NCI-H1092 (cell line): ENCODE measurements at places on chromosomes 2 and 18.
A peak's percentile ranks its signal among the peaks of the same experiment; 100 is the strongest.

GRCh38 chr2:188523919-188524318, 232.2 kb downstream of the GULP1 start:
- DNase-seq, result no peak

DNA sequence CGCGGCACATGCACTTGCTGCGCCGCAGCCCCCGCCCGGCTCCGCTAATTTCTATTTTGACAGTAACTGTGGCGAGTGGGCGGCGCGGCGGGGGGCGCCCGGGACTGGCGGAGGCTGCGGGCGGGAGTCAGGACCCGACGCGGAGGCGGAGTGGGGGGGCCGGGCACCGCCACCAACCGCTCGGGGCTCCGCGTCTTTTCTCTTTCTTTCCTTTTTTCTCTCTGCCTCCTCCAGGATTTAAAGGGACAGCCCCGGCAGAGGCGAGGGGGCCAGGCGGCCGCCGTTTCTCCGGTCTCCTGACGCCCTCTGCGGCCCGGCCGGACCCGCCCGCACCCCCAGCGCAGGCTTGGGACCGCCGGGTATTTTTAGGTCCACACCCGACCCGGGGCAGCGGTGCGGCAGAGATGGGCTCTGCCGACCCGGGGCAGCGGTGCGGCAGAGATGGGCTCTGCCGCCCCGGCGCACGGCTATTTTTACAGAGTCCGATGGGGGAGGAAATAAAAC, 460 bp upstream of the ZBTB7C start:
- DNase-seq, result peak; percentile 63

DNA sequence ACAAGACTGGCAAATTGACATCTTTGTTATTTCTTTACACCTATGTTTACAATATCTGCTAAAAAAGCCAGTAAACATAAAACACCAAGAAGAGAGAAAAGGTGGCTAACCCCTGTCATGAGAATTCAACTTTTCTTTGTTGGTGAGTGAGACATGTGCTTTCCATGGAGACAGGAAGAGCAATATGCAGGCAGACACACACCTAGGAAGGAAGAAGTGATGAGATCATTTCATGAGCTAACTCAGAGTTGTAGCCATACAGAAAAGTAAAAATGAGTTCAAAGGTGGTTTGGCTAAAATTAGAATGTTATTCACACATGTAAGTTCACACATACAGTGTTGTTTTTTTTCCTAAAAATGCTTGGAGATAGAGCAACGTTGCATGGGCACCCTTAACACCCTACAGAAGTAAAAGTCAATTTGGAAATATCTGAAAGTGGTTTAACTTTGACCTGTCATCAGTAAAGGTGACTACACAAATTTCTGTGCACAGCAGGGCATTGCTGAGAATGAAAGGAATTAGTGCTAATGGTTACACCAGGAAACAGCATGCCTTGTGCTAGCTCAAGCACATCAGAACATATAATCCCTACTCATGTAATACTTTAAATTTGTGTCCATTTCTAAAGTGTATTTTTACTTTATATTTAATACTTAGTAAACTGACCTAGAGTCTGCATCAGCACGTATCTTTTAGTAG, 557.6 kb downstream of the CBLN2 start:
- DNase-seq, result no peak

- no peak for DNase-seq
Observed at GRCh38 chr18:57431002-57431382, 4.2 kb upstream of the ONECUT2 start.

- no peak for DNase-seq
Observed at GRCh38 chr18:48942086-48942485, 8.7 kb downstream of the SMAD7 start.

GRCh38 chr18:9522952-9523351, 47.6 kb downstream of the RALBP1 start:
- no peak for DNase-seq

DNA sequence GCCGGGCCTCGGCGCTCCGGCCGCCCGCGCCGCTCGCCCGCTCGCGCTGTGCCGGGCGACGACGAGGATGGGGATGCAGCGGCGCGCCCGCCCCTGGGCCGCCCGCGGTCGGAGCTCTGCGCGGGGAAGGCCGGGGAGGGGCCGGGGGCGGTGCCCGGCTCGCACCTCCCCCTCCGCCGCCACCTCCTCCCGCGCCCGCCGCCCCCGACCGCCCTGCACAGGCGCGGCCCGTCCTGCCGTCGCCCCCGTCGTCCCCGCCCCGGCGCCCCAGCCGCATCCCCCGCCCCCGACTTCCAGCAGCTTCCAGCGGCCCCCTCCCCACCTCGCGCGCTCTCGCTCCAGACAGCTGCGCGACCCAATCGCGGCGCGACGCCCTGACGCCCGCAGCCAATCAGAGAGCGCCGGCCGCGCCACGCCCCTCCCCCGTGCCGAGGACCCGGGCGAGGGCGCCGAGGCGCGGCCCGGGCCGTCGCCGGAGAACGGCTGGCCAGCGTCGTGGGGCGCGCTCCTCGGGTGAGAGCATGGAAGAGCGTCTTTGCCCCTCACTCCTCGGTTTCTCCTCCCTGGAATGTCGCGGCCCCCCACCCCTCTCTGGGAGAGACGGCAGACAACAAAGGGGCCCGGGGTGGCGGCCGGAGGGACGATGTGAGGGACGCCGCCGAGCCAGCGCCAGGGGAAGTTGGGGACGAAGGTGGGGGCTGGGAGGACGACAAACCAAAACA, at the start of gene MBOAT2:
Gene MBOAT2, minus strand, starts transcription at position 69 of the 722 bp plus-strand sequence. CDS start 70 bp downstream, outside the sequence.
- DNase-seq, result peak; percentile 86

DNA sequence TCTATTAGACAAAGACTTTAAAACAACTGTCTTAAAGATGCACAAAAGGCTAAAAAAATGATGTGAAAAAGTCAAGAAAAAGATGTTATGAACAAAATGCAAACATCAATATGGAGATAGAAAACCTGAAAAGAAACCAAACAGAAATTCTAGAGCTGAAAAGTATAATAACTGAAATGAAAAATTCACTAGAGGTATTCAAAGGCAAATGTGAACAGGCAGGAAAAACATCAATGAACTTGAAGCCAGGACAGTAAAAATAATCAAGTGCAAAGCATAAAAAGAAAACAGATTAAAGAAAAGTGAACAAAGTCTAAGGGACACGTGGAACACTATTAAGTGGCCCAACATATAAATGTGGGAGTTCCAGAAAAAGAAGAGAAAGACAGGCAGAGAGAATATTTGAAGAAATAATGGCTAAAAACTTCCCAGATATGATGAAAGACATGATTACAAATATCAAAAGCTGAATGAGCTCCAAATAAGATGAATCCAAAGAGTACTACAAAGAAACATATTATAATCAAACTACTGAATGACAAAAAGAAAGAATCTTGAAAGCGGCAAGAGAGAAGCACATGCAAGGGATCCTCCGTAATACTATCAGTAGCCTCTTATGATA, 57.5 kb downstream of the KANSL1L start:
- DNase-seq, result no peak

GRCh38 chr2:86788881-86789686, 1.6 kb downstream of the CD8A start:
- no peak for DNase-seq

GRCh38 chr2:141399270-141399669, 731.5 kb downstream of the LRP1B start:
- no peak for DNase-seq

DNA sequence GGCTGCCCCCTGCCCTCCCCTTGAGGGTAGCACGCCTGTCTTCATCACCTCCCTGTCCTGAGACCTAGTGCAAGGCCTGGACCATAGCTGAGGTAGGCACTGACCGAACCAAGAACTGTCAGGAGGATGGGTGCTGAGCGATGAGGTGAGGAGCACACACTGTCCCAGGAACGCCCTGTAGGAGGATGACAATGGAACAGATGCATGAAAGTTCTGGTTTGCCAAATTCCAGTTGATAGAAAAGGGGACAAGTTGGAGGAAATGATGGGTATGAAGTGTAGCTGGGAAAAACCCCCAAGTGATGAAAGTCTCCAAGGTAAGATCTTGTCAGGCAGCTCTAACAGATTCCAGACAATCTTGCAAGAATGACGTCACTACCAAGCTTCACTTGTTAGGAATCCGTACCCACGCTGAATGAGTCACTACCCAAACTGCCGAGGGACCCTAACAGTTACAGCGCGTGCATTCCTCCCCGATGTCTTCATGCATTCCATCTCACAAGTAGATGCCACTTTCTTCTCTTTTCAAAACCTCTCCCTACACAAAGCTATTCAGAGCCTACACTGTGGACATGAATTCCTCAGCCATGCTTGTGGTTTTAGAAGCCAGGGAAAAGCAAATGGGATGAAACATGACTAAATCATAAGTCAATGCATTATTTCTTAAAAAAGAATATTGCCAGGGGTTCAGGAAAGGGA, 27.6 kb downstream of the MRPL33 start:
- no peak for DNase-seq

DNA sequence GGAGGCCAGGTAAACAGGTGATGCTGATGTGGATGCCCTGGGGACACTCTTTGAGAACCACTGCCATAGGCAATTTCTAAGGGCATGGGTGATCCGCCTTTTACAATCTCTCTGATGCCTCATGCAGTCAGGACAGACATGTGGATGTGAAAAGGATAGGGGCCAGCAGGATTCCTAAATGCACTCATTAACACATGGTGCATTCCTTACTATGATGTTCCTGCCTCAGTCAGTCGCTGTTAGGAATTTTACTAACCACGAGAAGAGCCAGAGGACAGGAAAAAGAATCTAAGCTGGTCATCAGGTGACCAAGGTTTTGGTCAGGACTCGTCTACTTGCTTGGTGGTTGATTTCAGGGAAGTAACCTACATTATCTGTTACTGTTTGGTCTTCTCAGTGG, 191.0 kb downstream of the ARL4C start:
- DNase-seq, result no peak
